GM23338 (cell line): ENCODE measurements at places on chromosomes 6 and 20. TPM values are rescaled to one million over a fixed set of nuclear protein-coding genes. Genes with fewer than 3 reads are reported as not detected.

DNA sequence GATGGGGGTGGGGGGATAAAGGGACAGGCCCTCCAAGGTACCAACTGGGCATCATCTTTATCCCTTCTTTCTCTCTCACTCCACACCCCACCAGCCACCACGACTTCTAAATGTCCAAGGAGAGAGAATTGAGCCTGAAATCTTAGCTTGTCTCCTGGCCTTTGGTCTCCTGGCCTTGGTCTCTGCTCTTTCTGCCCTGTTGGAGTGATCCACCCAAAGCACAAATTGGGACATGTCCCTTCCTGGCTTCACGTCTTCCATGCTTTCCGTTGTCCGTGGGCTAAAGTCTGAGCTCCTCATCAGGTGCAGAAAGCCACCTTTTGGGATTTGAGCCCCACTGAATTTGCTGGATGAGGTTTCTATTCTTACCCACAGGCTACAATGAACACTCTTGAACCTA is 8.4 kb downstream of the ADIG start:
- no peak overlapping the region for H3K27ac ChIP-seq
- H3K4me3 ChIP-seq = no peak overlapping the region
- H3K36me3 ChIP-seq = no peaks in the 10 kb centered on the region
- no peaks in the 10 kb centered on the region for H3K4me1 ChIP-seq
- no peaks in the 10 kb centered on the region for H3K27me3 ChIP-seq
- DNase-seq = no peak

The PGC gene
- not detected in 2 replicates for total RNA-seq

DNA sequence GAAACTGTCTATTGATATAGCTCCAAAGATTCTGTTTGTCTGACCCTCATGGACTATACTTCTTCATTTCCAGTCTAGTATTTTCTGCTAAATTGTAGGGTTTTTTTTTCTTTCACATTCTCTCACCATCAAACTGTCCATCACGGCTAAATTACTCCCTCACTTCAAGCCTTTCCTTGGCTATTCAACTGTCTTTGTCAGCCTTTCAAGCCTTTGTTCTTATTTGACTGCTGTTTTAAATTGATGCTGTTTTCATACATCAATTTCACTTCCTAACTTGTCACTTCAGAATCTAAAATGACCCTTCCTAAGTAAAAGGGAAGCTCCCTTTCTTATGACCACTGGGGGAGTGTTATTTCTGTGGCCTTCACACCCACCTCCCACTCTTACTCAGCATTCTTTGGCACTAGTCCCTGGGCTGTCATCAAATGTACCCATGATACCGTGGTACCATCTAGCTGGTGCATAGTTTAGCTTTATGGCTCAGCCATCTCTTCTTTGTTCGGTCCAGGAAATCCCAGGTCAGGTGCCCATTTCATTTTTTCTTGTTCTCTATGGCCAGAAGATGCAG is 8.6 kb downstream of the GJA1 start:
- H3K27ac ChIP-seq = peak overlapping the region; percentile 74
- peaks cover 41% of the 10 kb centered on the region for H3K36me3 ChIP-seq
- H3K27me3 ChIP-seq = no peaks in the 10 kb centered on the region

DNA sequence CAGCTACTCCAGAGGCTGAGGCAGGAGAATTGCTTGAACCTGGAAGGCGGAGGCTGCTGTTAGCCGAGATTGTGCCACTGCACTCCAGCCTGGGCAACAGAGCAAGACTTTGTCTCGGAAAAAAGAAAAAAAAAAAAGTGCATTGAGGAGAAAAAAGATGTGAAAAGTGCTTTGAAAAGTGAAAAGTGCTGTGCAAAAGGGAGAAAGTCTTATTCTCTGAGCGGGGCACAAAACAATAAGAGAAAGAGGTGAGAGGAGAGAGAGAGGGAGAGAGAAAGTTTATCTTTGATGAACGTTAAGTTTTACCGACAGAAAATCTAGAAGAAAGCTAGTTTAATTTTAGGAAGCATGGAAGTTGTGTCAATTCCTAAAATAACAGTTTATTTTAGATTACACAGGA is 3.9 kb upstream of the PACSIN1 start:
- H3K27ac ChIP-seq = no peak overlapping the region
- H3K4me1 ChIP-seq = peaks cover 14% of the 10 kb centered on the region; the same call in 1 of the 2 replicates

- H3K4me3 ChIP-seq = no peak overlapping the region
- no peak overlapping the region for H3K27ac ChIP-seq
- H3K36me3 ChIP-seq = no peaks in the 10 kb centered on the region; the same call in 1 of the 2 replicates
- H3K27me3 ChIP-seq = no peaks in the 10 kb centered on the region
- no peaks in the 10 kb centered on the region for H3K4me1 ChIP-seq
- no peak for DNase-seq
Observed at GRCh38 chr20:43389839-43390626, 67.7 kb upstream of the SRSF6 start.

The HRH3 gene
- 2.9 and 5.2 TPM in 2 replicates for total RNA-seq

The GMDS gene
- total RNA-seq = 30.1 and 35.7 TPM in 2 replicates

DNA sequence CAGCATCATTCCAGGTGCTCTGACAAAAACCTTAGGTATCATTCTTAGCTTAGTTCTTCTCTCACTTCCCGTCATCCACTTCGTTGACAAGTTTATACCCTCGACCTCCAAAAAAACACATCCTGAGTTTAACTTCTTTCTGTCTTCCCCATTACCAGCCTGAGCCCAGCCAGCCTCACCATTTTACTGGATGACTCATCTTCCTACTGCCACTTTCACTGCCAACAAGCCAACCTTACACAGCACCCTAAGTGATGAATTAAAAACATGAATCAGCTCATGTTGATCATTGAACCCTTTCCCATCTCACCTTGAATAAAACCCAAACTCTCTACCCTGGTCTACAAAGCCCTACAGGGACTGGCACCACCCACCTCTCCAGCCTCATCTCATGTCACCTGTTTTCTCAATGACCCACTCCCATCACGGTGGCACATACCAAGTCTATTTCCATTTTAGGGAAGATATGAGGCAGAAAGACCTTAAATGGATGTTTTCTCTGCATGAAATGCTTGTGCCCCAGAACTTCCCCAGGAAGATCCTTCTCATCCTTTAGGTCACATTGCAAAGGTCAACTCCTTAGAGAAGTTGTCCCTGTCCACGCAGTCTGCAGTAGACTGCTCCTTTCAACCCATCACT is 9.9 kb upstream of the UST start:
- DNase-seq = no peak
- no peak overlapping the region for H3K27ac ChIP-seq
- no peak overlapping the region for H3K4me3 ChIP-seq
- no peaks in the 10 kb centered on the region for H3K36me3 ChIP-seq

The DDAH2 gene
- 58.7 and 62.2 TPM in 2 replicates for total RNA-seq

DNA sequence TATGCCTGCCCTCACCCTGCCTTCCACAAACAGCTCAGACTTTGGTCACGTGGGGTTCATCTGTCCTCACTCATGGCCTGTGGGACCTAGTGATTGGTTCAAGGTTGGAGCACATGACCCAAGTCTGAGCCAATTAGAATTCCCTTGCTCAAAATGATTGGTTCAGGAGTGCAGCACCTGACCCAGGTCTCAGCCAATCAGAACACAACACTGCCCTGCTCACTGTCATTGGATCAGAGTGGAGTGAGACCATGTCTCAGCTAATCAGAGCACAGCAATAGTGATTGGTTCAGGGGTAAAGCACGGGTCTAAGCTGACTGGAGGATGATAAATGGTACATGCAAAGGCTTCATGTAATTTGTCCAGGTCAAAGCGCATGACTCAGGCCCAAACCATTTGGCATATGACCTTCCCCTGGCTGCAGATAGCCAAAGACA is 102.2 kb downstream of the PREX1 start:
- no peak overlapping the region for H3K27ac ChIP-seq
- no peak overlapping the region for H3K4me3 ChIP-seq
- H3K36me3 ChIP-seq = no peaks in the 10 kb centered on the region
- peaks cover 5% of the 10 kb centered on the region; the same call in 1 of the 2 replicates for H3K4me1 ChIP-seq

The ZNF451 gene
- total RNA-seq = 50.7 and 54.1 TPM in 2 replicates
